ENCODE measurements at places on chromosomes 3 and 15.

DNA sequence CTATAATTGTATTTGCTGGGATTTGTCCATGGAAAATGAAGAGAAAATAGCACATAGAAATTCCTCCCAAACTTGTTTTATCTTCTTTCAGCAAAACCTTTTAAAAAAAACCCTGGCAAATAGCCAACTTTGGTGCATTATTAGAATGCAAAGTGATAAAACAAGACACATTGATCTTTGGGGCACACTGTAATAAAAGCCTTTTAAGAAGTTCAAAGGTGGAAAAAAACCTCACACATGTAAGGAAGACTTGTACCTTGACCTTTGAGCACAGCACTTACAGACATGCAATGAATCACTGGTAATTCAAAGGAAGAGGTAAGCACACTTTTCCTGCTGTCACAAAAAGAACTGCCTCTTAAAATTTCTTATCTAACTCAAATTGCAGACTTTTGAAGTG, 8.0 kb upstream of the MORC1 start:
- DNase-seq: no peak

- DNase-seq: no peak
Measured at GRCh38 chr3:78641703-78642102, 1126.1 kb downstream of the ROBO1 start.

- no peak for DNase-seq
Measured at GRCh38 chr3:152069871-152070270, 196.4 kb downstream of the SUCNR1 start.

GRCh38 chr15:87858651-87859050, 397.9 kb downstream of the NTRK3 start:
- DNase-seq: no peak

DNA sequence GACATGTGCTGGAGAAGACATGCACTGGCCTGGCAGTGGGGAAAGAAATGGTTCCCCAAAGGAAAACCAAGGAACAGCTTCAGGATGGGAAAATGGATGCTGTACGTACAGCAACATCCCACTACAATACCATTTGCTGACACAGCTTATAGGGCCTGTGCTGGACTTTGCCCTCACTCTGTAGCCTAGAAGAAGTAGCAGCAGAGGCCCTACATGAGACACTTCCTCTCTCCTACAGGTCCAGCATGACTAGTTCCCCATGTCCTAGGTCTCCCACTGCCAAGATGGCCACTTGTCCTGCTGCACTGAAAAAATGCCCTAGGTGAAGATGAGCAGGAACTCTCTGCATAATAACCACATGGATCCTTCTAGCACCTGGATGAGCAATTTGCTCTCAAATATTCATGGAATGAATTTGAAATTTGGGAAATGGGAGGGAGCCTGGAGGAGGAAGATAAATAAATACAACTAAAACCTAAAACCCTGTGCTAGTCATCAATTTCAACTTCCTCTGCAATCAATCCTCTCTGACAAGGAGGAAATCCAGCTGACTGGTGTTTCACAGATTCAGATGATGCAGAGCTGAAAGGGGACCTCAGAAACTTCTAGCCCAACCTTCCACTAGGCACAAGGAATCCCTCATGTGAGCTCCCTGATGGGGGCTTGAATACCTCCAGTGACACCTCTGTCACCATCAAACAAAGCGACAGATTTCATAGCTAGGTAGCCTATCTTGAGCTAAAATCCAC, 514.3 kb upstream of the PPP2R3A start:
- DNase-seq: no peak

DNA sequence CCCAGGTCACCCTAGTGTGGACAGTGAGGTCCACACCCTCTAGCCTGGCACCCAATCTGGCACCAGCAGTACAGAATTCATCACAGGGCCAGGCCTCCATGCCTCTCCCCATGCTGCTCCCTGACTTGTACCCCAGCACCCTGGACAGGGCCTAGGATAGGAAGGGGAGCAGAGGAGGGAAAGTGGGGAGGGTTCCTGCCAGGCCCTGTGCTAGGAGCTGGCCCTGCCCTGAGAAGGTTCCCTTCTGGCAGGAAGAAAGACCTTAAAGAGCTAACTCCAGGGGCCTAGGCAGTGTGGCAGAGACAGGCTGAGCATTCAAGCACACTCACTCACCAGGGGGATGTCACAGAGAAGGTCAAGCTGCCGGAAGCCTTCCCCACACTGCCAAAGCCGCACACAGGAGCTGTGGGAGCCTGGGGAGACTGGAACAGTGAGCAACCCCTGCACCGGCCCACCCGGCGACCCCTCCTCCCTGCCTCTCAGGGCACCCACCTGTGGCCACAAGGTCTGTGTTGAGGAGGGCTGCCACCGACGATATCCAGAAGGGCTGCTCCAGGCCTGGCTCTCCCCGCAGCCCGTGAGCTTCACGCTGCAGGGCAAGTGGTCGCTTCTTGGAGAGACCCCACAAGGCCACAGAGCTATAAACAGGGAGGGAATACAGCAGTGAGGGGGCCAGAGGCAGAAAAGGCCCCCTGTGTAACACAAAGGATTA, 7.4 kb downstream of the RRP9 start:
- no peak for DNase-seq

GRCh38 chr3:119524931-119525662, 26.8 kb downstream of the TIMMDC1 start:
- DNase-seq: no peak

- DNase-seq: no peak
Measured at GRCh38 chr3:127844326-127844942, 22.1 kb upstream of the MGLL start.

- no peak for DNase-seq
Measured at GRCh38 chr3:126111126-126111551, 27.2 kb upstream of the SLC41A3 start.

DNA sequence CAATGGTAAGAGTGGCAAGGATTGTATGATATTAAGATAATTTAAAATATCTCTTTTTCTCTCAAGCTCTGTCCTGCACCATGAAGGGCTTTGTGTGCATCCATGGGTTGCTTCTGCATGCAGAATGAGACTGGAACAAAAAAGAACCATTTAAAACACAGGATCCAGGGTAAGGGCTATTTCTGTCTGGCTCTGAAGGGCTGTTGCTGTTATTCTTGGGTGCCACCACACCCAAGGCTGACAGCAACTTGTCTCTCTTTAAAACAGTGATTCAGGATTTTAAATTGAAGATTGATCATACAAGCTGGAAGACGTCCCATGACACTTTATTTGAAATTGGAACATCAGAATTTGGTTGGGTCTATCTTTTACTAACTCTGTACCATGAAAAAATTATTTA, 268.8 kb upstream of the CNTN3 start:
- no peak for DNase-seq

GRCh38 chr3:57128826-57129667, 36.1 kb downstream of the IL17RD start:
- DNase-seq: no peak

DNA sequence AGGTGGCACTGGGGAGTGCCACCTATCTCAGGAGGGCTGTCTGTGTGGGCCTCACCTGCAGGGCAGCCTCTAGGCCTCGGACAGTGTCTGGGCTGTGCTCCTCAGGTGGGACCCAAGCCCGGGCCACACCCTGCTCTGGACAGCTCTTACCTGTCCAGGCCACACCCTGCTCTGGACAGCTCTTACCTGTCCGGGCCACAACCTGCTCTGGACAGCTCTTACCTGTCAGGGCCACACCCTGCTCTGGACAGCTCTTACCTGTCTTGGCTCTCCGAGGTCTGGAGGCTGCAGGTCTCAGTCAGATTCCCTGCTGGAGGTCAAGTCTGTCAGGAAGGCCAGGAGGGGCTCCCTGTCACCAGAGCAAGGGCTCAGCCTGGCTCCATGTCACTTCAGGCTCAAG, 80.6 kb downstream of the LINGO1 start:
- DNase-seq: no peak
